ENCODE measurements at places on chromosomes 11 and 22.

GRCh38 chr11:66567787-66568123 lies 651 bp downstream of the CTSF start:
- DNase-seq: no peak

DNA sequence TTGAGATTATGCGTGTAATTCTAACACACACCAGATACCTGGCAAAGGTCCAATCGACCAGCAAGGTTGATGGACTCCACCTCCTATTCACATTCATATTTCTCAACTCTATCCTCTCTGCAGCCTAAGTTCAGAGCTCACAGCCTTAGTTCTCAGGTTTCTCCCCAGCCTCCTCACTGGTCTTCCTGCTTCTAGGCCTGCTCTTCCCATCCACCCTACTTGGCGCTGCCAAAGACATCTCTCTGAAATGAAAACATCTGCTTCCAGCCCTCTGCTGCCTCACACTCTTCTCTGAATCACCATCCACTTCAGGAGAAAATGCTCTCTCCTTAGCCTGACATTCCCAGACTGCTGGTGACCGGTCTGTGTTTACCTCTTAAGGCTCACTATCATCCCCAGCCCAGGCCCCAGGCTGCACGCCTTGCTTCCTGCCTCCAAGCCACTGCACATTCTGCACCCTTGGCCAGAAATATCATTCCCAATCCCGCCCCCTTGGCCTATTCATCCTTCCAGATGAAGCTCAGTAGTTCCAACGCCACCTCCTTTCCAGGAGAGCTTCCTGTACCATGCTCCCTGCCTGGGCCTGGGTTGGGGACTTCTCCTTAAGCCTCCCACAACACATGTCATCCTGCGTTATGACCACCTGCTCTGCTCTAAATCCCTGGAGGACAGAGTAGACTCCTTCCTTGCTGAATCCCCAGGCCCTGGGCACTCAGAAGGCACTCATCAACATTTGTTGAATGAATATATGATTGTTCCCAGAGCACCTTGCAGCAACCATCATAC lies 3.5 kb downstream of the ARRB1 start:
- no peak for DNase-seq

DNA sequence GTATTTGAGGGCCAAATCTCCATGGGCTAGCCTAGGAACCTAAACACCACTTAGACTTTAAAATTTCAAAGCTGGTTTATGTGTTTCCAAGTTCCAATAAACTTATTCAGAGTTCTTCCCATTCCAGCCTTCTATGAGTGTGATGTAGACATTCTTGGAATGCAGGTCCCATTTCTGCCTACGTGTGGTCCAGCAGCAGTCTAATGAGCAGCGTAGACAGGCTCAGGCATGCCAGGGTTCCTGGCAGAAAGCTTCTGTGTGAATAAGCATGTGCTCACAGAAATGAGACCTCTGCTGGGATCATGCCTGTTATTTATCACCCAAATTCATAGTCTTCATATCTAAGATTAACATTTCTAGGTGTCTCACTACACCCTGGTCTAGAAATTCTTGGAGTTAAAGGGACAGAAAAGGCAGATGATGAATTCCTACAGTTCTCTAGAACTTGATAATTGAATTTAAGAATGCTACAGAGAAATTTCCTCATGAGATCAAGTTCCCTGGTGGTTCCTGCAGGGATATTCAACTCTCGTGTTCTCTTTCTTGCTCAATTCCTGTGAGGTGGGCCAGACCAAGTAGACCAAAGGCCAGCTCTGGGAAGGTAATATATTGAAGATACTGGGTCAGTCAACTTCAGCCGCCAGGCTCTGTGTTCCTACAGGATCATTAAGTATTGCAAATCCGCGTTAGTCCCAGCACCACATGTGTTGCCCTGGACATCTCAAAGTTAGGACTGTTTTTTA lies 17.6 kb downstream of the RNF185 start:
- DNase-seq: peak; percentile 82

DNA sequence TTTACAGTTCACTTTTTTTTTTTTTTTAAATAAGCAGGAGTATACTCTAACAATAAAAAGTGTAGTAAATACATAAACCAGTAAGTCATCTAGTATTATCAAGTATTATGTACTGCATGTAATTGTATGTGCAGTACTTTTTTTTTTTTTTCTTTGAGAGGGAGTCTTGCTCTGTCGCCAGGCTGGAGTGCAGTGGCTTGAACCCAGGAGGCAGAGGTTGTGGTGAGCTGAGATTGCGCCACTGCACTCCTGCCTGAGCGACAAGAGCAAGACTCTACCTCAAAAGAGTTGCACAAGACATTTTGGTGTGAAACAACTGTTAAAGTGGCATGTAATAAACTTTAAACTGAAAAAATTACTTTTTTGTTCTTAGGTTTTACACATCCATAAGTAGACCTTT lies 16.7 kb downstream of the BCL2L13 start:
- no peak for DNase-seq

- DNase-seq: no peak
Measured at GRCh38 chr11:31883435-31883834, 72.3 kb upstream of the PAX6 start.

DNA sequence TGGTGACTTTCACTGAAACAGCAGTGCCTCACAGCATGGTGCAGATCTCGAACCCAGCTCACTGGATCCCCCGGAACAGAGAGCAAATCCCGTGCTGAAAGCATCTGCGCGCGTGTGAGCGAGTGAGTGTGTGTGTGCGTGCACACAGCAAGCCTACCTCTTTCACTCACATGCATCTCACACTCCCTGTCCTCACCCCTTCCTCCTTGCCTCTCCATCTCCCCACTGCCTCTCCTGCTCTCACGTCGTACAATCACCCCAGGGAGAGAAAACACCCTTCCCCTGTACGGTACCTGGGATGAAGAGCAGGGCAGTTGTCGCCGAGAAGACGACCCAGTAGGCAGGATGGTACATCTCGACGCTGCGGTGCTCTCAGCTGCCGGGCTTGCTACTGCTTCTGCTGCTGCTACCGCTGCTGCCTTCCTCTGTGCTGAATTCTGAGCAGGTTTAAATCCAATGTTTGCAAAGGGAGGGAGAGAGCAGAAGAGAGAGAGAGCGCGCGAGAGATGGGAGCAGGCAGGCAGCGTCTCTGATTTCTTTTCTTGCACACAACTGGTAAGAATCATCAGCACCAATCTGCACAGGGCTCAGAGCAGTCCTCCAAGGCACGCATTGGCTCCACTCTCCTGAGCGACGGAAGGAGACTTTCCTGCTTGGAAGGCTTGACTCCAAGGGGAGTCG lies at the start of gene OPCML:
OPCML (minus strand) TSS at position 531 of the 681 bp plus-strand sequence.
- no peak for DNase-seq

Measured in HS-27A (cell line).